ENCODE measurements at places on chromosomes 3 and 15.

DNA sequence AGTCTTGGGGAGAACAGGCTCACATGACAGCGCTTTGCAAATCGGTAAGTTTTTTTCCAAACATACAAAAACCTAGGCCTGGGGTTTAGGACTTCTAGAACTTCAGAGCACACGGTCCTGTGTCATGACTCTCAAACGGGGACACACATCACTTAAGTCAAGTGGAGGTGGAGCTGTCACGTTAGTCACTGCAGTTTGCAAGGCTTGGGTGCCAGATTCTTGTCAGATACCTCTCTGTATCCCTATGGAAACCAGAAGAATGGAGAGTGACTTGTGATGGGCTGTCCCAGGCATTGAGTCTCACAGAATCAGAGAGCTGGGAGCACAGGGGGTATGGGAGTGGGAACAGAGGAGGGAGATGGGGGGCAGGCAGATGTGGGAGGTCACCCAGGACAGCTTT is 64.8 kb downstream of the DUT start:
- DNase-seq = no peak

DNA sequence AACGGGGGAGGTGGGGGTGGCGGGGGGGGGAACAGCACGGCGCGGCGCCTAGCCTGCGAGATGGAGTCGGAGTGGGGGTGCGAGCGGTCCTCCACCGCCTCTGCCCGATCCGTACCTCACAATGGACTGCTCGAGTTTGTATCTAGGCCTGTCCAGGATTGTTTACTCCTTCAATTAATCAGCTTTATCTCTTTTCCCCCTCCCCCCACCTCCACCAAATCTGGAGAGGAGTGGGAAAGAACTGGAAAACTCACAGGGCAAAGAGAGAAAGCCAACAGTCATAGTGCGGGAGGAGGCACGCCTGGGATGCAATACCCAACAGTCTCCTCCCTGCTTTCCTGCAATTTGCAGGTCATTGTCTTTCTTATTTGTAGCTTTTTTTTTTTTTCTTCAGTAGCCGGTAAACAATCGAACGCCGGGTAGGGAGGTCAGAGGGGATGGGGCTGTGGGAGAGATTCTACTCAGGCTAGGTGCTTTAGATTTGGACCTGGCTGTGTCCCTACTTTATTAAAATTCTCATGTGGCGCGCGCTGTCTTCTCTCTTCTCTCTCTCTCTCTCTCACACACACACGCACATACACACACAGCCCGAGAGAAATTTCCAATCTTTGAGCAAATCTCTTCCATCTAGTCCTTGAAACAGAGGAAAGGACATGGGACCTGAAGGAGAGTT is 6.9 kb upstream of the MEIS2 start:
- DNase-seq = no peak

GRCh38 chr3:149382101-149382467 is 4.6 kb upstream of the TM4SF1 start:
- no peak for DNase-seq

DNA sequence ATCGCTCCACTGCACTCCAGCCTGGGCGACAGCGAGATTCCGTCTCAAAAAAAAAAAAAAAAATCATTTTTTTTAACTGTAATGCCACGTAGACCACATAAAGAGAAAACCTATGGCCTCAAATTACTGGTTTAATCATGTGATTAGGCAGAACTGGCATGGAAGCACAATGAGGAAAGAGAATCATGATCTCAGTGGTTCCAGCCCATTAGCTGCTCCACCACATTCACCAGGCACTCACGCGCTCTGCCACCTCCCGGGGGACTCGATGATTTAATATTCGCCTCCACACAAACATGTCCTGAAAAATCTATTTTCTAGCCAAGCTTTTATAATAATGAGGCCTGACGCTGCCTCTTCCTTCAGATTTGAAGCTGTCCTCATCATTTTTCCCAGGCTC is 204.7 kb downstream of the TBL1XR1 start:
- no peak for DNase-seq

GRCh38 chr15:35907511-35907910 is 361.5 kb upstream of the DPH6 start:
- no peak for DNase-seq

GRCh38 chr3:66270288-66270687 is 49.5 kb downstream of the SLC25A26 start:
- DNase-seq = no peak

Data from MCF 10A (cell line).